ENCODE measurements at places on chromosomes 12 and 14. TPM values are rescaled to one million over a fixed set of nuclear protein-coding genes. Genes with fewer than 3 reads are reported as not detected.

The BICDL1 gene
- total RNA-seq: 24.7 TPM

The CLEC1B gene
- total RNA-seq: 1.5 TPM

The BCAT1 gene
- 66.6 TPM for total RNA-seq

The CCDC38 gene
- 0.27 TPM for total RNA-seq

The DDN gene
- total RNA-seq: 1.0 TPM

The PTCSC3 gene
- not detected for total RNA-seq

All from camera-type eye (tissue), 1 donor.